Left ventricle myocardium inferior (tissue), 1 donor: ENCODE measurements at places on chromosomes 7 and 10. TPM values are rescaled to one million over a fixed set of nuclear protein-coding genes. Genes with fewer than 3 reads are reported as not detected.

The TSPAN12 gene
- total RNA-seq = 68.7 TPM

- no peak for DNase-seq
Measured at GRCh38 chr10:80122746-80123145, 9.8 kb upstream of the PLAC9 start.

The GNAT3 gene
- not detected for total RNA-seq

- DNase-seq = no peak
Measured at GRCh38 chr7:7505915-7506314, 29.8 kb downstream of the COL28A1 start.

The KIAA1549 gene
- 2.1 TPM for total RNA-seq

The VIPR2 gene
- total RNA-seq = 17.5 TPM

DNA sequence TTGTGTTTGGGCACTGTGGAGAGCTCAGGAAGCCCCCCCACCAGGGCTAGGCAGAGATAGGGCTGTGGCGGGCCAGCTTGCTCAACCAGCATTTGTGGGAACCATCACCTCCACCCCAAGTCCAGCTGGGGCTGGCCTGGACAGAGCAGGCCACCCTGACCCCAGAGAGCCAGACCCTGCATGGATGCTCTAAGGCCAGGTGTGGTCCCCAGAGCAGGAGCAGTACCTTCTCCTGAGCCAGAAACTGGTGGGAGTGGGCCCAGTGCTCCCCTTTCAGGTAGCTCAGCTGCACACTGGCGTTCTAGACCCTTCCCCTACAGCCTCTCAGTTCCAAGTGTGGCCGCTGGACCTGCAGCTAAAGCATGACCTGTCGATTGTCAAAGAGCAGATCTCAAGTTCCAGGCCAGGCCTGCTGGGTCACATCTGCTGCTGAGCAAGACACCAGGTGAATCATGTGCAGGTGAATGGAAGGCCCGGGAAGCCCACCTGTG lies 57.2 kb downstream of the RASGEF1A start:
- DNase-seq = peak; percentile 5

The COPG2 gene
- 16.9 TPM for total RNA-seq

DNA sequence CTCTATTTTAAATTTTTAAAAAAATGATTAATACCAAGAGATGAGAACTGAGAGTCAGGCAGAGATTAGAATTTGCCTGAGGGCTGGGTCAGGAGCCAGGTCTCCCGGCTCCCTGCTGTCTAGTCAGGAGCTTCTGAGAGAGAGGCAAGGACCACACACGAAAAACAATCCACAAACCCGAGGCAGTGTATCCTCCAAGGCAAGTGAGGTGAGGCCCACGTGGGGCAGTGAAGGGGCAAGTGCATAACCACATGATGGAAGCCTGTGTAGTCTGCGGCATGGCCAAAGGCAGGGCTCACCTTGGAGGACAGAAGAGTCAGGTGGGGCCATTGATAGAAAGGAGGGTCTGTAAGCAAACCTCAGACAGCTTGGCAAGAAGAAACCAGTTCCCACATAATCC lies 541.2 kb upstream of the FOXK1 start:
- DNase-seq = no peak

- DNase-seq = no peak
Measured at GRCh38 chr10:44399659-44400451, 15.0 kb upstream of the CXCL12 start.

DNA sequence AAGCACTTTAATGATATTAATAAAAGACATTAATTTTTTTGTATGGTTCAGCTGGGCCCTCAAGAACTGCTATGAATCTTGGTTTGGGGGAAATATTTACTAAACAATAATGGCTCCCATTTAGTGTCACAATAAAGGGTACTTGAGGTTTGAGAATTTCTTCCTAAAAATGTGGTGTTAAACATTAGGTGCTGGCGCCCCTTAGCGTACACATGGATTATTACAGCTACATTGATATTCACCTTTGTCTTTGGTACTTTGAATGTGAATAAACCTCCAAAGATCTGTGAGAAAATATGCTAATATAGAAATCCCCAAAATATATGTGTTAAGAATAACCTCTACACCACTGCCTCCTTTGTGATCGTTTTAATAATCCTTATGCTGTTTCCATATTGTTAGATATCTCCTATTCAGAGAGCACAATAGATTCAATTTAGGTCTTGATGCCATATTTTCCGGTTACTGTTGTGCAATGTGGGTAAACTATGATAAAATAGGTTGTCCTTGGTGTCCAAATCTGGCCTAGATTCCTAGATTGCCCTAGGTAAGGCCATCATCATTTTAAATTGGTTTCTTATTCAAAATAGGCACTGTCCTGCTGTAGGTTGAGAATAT lies 161.8 kb upstream of the CACNA2D1 start:
- no peak for DNase-seq

- no peak for DNase-seq
Measured at GRCh38 chr7:24572393-24572996, 757 bp upstream of the PALS2 start.

The ADAM22 gene
- 1.9 TPM for total RNA-seq

DNA sequence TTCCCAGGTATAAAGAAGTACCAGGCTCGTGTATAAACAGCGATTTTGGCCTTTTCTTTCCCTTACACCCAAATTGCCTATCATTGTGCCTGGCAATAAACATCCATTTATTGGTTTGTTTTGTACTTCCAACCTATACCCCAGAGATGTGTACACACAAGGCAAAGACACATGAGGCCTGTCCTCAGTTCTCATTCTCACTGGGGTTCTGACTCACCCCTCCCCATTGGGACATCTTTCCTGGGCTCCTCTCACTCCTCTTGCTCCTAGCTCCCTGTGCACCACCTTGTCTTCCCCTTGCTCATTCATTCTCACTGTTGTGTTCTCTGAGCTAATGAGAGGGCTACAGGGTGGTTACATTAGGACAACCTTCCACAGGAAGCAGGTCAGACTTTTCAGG lies 240.7 kb downstream of the ANK3 start:
- DNase-seq = no peak

The SPDYE11 gene
- not detected for total RNA-seq

- DNase-seq = no peak
Measured at GRCh38 chr10:5719546-5719945, 34.9 kb downstream of the TASOR2 start.

DNA sequence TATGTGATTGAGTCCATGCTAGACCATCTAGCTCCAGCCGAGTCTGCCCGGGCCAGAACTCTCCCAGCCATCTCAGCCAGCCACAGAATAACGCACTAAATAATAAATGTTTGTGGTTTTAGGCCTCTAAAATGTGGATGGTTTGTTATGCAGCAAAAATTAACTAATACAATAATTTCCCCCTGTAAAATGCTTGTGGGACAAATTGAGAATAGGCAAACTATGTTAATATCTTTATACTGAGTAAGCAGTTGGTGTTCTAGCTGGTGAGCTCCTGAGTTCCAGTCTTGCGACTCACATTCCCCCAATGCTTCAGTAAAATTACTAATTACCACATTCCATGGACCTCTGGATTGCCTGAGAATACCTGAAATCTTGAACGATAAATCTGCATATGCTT lies 316.8 kb upstream of the NFE2L3 start:
- no peak for DNase-seq

GRCh38 chr7:6286486-6286885 lies 14.1 kb upstream of the CYTH3 start:
- no peak for DNase-seq

- DNase-seq = no peak
Measured at GRCh38 chr7:24580283-24580946, 7.2 kb downstream of the PALS2 start.

The HMX3 gene
- not detected for total RNA-seq
